ENCODE measurements at places on chromosomes 11 and 22.

DNA sequence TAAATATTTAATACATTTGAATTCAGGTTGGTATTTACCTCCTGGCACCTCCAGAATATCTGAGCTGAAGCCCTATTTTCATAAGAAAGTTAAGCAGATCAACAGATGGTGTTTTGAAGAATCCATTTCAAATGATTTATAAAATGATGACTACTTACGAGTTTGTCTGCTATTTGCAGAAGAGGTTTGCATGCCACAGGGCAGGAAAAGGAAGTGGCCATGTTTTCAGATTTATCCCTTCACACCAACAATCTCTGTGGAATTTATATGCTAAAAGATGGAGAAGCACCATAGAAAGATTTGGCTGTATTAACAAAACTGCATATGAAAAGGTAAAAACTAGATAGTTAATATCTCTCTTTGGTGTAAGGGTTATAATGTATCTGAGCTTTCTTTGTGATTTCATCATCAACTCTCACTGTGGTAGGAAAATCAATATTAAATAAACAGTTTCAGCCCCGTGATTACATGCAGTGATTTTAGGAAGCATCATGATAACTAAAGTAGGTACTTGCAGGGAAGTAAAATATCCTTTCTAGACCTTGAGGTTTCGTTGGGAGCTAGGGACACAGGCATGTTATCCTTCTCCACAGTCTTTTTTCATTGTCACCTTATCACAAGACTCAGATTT is 2.6 kb downstream of the BMAL1 start:
- DNase-seq: no peak

DNA sequence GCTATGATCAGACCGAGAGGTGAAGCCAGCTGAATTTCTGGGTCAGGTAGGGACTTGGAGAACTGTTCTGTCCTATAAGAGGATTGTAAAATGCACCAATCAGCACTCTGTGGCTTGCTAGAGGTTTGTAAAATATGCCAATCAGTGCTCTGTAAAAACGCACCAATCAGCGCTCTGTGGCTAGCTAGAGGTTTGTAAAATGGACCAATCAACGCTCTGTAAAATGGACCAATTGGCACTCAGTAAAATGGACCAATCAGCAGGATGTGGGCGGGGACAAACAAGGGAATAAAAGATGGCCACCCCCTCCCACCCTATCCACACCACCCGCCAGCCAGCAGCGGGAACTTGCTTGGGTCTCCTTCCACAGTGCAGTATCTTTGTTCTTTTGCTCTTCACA is 6.4 kb upstream of the SEC14L4 start:
- DNase-seq: no peak

DNA sequence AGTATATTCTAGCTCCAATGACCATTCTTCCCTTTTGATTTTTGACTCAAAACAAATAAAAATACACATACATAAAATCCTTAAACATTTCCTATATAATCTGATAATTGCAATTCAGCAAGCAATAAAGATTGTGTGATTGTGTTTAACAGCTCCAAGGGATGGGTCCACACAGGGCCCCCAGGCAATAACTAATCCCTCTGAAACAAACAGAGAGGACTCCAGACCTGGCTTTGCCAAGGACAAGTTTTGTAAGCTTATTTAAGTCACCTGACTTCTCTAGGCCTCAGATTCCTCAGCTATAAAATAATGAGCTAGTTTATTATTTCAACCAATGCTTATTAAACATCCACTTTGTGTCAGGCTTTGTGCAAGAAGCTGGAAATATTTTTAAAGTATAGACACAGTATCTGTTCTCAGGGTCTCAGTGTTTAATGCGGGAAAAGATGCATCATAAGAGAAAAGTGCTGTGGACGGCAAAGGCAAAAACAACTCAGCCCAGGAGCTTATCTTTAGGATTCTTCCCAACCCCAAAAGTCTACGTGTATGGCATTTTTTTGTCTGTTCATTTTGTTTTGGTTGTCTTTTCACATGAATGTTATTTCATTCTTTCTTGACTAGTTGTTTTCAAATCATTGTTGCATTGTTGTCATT is 20.1 kb downstream of the FZD4 start:
- no peak for DNase-seq

DNA sequence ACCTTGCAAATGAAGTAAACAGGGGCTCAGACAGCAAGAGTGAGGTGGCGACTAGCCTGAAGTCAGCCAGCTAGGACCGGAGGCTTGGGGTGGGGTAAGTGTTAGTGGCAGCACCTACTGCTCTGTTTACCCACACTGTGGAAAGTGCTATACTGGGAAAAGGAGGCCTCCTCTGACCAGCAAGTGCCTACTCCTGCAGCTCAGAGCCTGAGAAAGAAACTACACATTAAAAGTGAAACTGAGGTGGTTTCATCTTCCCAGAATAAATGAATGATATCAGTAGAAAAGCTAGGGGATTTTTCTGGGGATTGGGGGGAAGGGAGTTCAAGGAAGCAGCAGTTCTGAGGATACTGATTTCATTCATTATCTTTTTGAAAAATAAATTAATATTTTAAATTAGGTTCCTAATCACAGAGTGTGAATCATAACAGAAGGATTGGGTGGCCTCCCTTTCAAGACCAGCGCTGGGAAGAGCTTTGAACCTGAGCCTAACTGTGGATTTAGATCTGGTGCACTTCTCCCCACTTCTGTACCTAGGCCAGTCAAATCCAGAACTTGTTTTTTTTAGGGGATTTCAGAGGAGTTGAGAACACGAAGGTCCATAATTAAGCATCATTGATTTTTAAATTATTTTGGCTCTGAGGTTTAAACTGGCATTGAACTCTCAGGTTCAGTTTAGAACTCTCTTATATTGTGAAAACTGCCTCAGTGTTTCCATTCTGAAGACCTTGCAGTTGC is 48.1 kb upstream of the GRAMD1B start:
- DNase-seq: no peak

DNA sequence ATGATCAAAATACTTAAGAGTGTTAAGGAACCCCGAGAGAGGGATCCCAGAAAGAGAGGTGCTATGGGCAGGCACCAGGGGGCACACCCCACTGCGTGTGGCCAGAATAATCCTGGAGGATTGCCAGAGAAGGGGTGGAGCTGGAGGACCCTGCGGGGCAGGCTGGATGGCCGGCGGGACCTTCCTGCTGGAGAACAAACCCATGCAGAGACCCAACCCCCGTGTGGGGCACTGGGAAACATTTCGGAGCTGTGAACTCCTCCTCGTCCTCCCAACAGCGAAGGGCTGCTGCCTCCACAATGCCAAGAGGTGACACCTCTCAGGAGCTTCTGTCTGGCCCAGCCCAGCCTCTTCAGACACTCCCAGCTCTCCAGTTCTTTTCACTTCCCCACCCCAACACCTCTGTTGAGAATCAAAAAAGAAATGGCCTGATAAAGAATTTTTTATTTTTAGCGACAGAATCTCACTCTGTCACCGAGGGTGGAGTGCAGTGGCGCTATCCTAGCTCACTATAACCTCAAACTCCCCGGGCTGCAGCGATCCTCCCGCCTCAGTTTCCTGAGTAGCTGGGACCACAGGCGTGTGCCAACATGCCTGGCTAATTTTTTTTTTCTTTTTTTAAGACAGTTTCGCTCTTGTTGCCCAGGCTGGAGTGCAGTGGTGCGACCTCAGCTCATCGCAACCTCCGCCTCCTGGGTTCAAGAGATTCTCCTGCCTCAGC is 25.6 kb downstream of the RHOD start:
- DNase-seq: no peak

DNA sequence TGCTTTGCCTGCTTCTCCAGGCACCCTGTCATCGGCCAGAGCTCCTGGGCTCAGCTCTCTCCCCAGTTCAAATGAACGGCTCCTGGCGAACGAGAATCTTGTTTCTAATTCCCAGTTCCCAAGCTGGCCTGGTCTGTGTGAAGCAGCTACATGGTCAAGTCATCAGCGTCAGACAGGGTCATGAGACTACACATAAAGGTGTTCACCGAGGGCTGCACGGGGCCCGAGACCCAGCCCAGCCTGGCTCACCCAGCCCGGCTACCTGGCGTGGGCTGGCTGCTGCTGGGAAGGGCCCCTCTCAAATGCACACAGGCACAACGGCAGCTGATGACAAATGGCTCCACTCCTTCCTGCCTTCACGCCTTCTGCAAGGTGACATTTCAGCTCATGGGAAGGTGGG is 14.6 kb upstream of the CELSR1 start:
- DNase-seq: no peak

- no peak for DNase-seq
Measured at GRCh38 chr11:110490886-110491285, 61.1 kb downstream of the FDX1 start.

- no peak for DNase-seq
Measured at GRCh38 chr11:32366666-32367065, 68.7 kb downstream of the WT1 start.

DNA sequence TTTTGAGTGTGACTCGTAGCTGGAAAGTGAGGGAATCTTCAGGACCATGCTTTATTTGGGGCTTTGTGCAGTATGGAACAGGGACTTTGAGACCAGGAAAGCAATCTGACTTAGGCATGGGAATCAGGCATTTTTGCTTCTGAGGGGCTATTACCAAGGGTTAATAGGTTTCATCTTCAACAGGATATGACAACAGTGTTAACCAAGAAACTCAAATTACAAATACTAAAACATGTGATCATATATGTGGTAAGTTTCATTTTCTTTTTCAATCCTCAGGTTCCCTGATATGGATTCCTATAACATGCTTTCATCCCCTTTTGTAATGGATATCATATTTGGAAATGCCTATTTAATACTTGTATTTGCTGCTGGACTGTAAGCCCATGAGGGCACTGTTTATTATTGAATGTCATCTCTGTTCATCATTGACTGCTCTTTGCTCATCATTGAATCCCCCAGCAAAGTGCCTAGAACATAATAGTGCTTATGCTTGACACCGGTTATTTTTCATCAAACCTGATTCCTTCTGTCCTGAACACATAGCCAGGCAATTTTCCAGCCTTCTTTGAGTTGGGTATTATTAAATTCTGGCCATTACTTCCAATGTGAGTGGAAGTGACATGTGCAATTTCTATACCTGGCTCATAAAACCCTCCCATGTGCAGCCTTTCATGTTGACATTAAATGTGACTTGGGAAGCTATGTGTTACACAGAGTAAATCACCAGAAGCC is 11.0 kb downstream of the OR51E1 start:
- DNase-seq: no peak

GRCh38 chr22:32542677-32543357 is 68.2 kb downstream of the FBXO7 start:
- no peak for DNase-seq

DNA sequence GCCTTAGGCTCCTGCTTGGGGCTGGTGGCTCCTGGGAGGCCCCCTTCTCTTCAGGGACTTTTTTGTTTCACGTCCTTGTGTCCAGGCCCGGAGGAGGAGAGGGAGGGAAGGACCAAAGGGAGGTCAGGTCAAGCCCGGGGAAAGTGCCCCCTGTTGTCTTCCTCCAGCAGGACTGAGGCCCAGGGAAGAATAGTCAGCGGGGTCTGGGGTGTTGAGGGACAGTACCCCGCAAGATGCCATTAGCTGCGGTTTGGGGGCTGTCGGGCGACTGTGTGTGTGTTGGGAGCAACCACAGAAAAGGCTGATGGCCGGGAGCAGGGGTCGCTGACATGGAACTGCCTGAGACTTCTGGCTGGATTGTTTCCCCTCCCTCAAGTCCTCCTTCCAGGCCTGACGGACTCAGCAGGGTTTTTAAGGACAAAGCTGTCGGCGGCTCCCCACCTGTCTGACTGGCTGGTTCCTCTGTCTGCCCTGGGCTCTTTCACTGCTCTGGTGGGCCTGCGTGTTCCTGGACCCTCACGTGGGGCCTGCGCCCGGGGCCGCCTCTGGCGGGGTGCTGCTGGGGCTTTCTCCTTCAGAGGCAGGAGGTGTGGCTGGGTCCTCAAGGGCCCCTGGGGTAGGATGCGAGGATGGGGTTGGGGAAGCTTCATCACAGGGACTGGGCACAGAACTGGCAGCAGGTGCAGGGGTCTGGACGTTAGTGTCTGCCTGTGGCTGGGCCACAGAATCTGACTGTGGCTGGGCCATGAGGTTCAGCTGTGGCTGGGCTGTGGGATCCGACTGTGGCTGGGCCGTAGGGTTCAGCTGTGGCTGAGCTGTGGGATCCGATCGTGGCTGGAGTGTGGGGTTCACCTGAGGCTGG is 1.5 kb downstream of the GPR152 start:
- DNase-seq: no peak

DNA sequence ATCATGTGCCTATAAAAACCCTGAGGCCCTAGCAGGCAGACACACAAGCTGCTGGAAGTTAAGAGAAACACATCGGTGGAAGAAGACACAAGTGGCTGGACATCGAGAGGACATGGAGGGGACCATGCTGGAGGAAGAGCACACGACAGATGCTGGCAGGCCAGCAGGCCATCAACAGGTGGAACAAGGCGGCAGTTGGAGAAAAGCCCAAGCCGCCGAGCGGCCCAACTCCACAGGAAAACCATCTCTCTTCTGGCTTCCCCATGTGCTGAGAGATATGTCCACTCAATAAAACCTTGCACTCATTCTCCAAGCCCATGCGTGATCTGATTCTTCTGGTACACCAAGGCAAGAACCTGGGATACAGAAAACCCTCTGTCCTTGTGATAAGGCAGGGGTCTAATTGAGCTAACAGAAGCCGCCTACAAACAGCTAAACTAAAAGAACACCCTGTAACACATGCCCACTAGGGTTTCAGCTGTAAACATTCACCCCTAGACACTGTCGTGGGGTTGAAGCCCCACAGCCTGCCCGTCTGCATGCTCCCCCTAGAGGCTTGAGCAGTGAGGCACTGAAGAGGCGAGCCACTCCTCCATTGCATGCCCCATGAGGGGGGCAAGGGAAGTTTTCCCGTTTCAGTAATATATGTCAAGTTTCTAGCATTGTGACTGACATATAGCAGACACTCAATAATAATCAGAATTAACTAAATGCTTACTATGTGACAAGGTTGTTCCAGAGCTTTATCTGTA is 39.0 kb upstream of the MMP20 start:
- no peak for DNase-seq

GRCh38 chr11:125168918-125169456 is 4.4 kb downstream of the PKNOX2 start:
- no peak for DNase-seq

- DNase-seq: no peak
Measured at GRCh38 chr22:37604875-37605274, 3.8 kb upstream of the GGA1 start.

- no peak for DNase-seq
Measured at GRCh38 chr11:12811861-12812260, 137.6 kb downstream of the TEAD1 start.

- DNase-seq: no peak
Measured at GRCh38 chr22:30439226-30439625, 13.7 kb downstream of the MTFP1 start.
